ENCODE measurements at places on chromosomes 1 and 21. TPM values are rescaled to one million over a fixed set of nuclear protein-coding genes. Genes with fewer than 3 reads are reported as not detected.

GRCh38 chr21:44606495-44606894, 5.4 kb upstream of the KRTAP10-8 start:
- no peak for DNase-seq

DNA sequence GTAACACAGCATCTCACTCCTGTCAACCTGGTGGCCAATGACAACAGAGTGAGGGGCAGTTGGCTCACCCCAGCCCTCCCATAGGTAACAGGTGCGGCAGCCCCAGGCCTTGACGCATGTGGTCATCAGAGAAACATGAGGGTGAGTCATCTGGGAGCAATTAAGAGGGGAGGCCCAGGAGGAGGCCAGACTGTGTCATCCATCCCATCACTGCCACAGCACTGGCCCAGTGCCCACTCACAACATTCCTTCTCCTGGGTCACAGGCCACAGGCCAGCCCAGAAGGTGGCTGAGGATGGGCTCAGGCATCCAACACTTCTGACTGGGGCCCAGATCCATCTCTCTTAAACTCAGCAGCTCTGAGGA, 17.1 kb downstream of the TEX35 start:
- DNase-seq: peak; percentile 31

- DNase-seq: no peak
Measured at GRCh38 chr1:61131716-61132115, 49.4 kb downstream of the NFIA start.

GRCh38 chr21:44686000-44686781, 4.2 kb upstream of the KRTAP12-1 start:
- DNase-seq: no peak

DNA sequence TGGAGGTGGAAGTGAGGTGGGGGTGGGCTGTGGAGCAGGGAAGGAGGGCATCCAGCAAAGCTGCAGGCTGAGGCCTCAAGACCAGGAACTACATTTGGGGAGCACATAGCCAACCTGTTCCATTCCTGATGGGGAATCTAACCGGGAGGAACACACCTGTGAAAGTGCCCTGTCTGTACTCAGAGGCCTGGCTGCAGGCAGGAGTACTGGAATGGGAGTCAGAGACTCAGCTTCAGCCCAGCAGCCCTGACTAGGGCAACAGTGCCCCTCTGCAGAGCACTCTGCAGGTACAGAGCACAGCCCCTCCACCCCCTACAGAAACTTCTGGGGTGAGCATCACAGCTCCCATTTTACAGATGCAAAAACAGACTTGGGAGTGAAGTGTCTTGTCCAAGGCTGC, 126.4 kb downstream of the DMRTB1 start:
- no peak for DNase-seq

- no peak for DNase-seq
Measured at GRCh38 chr1:202010180-202011015, at the start of gene ELF3. Gene ELF3, plus strand, starts transcription at chr1:202010587. Its CDS starts 550 bp downstream, at chr1:202011137.

- DNase-seq: peak; percentile 88
Measured at GRCh38 chr1:9280015-9280860, 12.5 kb upstream of the SPSB1 start.

- no peak for DNase-seq
Measured at GRCh38 chr1:111597426-111597825, 22.2 kb upstream of the RAP1A start.

DNA sequence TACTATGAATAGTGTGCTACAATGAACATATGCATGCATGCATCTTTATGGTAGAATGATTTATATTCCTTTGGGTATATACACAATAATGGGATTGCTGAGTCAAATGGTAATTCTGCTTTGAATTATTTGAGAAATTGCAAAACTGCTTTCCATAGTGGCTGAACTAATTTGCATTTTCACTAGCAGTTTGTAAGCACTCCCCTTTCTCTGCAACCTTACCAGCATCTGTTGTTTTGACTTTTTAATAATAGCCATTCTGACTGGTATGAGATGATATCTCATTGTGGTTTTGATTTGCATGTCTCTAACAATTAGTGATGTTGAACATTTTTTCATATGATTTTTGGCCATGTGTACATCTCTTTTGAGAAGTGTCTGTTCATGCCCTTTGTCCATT, 24.0 kb upstream of the DIRAS3 start:
- no peak for DNase-seq

DNA sequence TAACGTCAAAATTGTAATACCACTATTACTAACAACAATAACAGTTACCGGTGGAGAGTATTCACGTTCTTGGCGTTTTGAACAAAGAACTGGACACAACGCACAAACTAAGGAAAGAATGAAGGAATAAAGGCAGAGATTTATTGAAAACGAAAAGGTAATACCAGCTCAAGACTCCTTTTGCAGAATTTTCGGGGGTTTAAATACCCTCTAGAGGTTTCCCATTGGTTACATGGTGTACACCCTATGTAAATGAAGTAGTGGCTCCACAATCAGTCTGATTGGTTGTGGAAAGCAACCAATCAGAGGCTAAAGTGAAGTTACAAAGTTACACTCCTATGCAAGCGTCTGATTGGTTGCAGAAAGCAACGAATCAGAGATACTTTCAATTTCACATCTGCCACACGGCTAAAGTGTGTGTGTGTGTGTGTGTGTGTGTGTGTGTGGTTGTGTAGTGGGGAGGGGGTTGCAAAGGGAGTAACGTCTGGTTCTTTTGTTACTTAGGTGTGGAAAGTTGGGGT, 1.1 kb upstream of the GTF2B start:
- DNase-seq: no peak

- no peak for DNase-seq
Measured at GRCh38 chr1:1100296-1100695, 15.6 kb downstream of the C1orf159 start.

GRCh38 chr1:38746941-38747600, 112.5 kb downstream of the RRAGC start:
- no peak for DNase-seq

GRCh38 chr1:36148821-36149236, 457 bp downstream of the TRAPPC3 start:
- no peak for DNase-seq

DNA sequence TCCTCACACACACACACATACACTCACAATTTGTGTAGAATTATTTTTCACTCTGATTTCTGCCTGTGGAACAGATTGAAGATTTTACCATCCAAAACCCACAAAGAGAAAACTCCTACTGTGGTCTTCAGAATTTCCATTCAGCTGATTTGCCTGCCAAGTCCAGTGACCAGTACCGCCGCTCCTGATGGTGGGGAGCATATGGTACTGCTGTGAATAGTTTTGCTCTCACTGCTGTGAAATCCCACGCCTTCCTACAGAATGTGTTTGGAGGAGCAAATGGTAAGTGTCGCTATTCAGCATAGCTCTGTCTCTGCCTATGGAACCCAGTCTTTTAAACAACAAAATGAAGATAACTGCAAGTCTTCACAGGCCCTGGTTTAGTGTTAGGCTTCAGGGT, 629.5 kb downstream of the LMO4 start:
- no peak for DNase-seq

DNA sequence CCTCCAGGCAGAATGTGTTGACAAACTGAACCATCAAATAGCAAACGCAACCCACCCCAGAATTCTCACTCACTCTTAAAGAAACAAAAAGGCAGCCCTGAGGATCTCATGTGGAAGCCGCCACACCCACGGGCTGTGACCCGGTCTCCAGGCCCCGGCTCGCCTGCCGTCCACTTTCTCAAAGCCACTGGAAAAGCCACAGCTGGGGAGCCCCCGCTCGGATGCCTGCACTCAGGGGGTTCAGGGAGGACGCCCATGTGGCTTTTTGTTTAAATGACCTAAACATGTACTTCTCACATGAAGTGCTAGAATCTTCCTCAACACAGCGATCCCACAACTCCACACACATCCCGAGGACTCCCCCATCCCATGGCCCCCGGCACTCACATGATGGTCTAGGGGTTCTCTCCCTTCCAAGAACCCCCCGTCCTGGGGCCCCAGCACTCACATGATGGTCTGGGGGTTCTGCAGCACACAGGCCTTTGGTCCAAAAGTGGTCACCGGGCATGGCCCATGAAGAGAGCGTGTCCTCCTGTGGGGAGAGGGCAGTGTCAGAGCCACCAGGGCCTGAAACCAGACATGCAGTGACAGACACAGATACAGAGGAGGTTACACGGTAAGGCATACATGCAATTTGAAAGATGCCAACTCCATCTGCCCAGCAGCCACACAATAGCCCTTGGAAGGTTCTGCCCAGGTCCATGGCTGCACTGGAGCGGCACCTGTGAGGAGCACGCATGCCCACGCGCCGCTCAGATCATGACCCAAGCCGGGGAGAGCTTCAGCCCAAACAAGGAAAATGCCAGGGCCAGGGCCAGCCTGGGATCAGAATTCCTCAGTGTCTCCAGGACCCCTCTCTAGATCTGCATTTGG, 16.5 kb downstream of the NADK start:
- peak; percentile 14 for DNase-seq

DNA sequence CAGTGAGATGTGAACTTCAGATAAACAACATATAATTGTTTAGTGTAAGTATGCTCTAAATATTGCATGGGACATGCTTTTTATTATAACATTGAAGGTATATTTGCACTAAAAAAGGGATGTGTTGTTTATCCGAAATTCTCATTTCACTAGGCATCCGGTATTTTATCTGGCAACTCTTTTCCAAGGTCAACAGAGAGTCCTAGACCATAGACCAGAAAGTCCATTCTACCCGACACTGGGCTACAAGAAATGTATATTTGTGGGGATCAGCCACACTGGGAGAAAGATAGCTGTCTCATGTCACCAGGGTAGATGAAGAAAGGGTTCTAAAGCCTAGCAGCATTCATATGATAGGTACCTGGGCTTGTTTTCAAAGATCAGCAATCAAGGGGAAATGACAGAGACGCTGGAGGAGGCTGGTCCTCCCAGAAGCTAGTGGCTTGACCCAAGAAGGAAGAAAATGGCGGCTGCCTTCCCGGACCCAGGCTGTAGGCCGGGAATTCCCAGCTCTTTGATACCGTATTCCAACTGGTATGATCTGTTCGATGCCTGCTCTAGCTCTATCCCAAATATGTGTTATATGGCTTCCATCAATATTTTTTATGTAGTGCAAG, 161.1 kb upstream of the IRF2BP2 start:
- no peak for DNase-seq

DNA sequence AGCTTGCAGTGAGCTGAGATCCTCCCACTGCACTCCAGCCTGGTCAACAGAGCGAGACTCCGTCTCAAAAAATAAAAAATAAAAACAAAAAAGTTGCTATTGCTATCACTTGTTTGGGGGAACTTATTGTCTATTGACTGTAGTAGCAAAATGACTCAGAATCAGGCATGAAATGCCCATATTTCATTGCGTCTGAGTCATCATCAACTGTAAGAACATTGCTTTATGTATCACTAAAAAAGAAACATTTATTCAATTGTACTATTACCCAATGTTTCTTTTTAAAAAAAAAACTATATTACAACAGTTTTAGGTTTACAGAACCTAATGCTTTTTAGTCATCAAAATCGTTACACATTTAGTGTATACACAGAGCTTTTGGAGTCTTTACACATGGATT, 91.0 kb upstream of the FMN2 start:
- no peak for DNase-seq

DNA sequence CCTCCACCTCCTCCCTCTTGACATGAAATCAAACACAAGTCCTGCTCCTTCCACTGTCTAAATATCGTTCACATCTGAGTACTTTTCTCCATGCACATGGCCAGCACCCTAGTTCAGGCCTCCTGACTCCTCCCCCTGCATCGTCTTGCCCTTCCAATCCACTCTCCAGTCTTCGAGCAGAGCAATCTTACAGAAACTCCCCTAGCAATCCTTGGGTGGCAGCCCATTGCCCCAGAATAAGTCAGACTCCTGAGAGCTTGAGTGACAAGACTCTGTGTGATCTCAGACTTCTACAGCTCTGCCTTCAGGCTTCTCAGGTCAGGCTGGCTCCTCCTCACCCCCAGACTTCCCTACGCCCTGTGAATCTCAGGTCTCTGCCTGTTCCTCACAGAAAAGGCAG, 5.5 kb downstream of the SH2D2A start:
- no peak for DNase-seq

DNA sequence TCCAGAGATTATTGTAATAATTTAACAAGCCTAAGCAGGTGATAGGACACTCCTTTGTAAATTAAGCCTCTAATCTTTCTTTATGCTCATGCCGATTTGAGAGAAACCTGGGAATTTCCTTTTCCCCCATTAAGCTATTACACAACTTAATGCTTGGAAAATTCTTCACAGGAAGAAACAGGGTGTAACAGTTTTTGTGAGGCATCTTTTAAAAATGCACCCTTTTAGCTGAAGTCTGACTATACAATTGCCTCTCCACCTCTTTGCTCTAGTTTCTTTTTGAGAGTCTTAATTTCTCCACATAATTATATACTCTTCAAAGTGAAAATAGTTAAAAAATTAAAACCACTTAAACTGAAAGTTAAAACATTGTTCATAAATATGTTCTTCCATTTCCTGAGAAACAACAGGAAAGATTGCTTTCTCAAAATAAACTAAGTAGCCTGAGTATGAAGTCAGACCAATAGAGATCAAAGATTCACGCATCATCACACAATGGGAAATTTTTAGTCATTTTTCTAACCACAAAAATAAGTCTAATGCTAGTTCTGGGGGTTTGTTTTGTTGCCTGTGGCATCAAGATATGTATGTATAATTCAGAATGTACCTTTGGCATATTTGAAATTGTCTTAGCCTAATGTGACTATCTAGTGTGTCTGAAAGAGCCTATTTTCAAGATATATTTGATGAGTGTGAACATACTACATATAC, 34.7 kb downstream of the LRRC8D start:
- no peak for DNase-seq

GRCh38 chr1:3271866-3272265, 182.6 kb upstream of the ARHGEF16 start:
- DNase-seq: no peak

- no peak for DNase-seq
Measured at GRCh38 chr1:158035014-158035413, 41.6 kb downstream of the KIRREL1 start.

Gene PPIAL4G
- total RNA-seq: not detected

Gene FAM177B
- 1.1 TPM for total RNA-seq

Gene CDK18
- 3.2 TPM for total RNA-seq

Gene ADGRL4
- total RNA-seq: 8.4 TPM

Gene MACO1
- 34.2 TPM for total RNA-seq

Gene TEX38
- not detected for total RNA-seq

Gene FOXJ3
- total RNA-seq: 38.1 TPM

Gene P3R3URF
- total RNA-seq: not detected

Gene NTMT2
- not detected for total RNA-seq

Gene PTAFR
- 7.9 TPM for total RNA-seq
